ENCODE measurements at places on chromosomes 12 and 14.

DNA sequence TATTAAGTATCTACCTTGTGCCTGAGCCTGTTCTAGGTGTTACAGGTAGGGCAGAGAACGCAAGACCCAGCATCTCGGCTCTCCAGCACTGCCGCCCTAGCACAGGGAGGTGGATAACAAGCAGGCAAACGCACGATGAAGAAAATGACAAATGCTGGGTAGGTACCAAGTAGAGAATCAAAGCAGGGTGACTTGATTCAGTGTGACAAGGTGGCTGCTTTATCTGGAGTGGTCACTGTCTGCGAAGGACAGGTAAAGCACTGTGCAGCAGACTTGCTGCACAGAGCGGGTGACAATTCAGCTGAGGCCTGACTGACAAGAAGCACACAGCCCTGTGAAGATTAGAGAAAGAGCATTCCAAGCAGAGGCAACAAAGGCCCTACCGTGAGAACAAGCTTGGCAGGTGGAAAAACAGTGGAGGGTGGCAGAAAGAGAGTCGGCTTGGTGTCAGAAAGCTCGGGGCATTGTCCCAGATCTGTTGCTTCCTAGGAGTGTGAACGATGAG is 12.9 kb downstream of the PRKCH start:
- DNase-seq, result no peak

- no peak for DNase-seq
Observed at GRCh38 chr12:125824276-125824675, 759.0 kb downstream of the AACS start.

DNA sequence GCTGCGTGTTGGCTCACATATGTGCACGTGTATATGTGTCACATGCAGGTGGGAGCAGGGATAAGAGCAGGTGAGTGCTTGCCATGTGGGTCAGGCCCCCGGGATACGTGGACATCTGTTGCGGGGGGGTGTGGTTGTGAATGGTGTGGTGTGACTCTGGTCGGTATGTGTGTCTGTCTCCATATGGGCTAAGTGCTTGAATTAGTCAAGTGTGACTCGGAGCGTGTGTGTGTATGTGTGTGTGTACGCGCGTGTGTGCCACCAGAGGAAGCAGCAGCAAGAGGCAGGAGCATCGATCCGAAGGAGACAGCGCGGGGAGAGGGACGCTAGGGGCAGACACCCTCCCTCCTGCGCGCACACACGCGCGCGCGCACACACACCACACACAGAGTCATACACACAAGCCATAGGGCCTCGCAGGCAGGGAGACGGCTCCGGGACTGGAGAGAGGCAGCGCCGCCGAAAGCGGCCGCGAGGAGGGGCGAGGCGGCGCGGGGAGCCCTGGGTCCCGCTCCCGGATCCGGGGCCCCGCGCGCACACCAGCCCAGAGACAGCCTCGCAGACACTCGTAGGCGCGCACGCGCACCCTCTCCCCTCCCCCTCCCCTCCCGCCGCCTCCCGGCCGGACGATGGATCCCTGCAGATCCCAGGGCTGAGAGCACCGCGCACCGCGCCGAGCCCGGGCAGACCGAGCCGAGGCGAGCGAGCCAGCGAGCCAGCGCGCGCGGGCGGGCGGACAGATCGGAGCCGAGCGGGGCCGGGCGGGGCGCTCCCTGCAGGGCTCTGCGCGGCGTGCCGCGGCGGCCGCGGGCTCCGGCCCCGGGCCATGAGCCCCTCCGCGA is at the start of gene ASIC1:
Gene ASIC1, plus strand, starts transcription at position 597 of the 842 bp plus-strand sequence. CDS start 1,171 bp downstream, outside the sequence.
- peak; percentile 53 for DNase-seq

DNA sequence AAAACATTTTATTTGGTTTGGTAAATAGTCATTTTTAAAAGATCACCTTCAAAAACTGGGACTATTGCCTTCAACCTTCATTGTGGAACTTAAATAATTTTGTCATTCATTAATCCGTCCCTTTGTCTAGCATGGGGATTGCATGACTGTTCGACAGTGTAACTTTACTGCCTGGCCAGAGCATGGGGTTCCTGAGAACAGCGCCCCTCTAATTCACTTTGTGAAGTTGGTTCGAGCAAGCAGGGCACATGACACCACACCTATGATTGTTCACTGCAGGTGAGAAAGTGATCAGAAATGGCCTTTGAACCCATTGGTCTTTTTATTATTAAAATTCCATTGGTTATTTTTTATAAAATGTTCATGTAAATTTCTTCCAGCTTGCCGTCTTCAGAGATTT is 37.2 kb upstream of the MYF6 start:
- DNase-seq, result no peak

GRCh38 chr12:117068492-117068891 is 30.7 kb downstream of the TESC start:
- no peak for DNase-seq

GRCh38 chr14:103518422-103519042 is 4.1 kb downstream of the CKB start:
- DNase-seq, result peak; percentile 16

- DNase-seq, result no peak
Observed at GRCh38 chr12:94397401-94397800, 62.3 kb downstream of the CEP83 start.

DNA sequence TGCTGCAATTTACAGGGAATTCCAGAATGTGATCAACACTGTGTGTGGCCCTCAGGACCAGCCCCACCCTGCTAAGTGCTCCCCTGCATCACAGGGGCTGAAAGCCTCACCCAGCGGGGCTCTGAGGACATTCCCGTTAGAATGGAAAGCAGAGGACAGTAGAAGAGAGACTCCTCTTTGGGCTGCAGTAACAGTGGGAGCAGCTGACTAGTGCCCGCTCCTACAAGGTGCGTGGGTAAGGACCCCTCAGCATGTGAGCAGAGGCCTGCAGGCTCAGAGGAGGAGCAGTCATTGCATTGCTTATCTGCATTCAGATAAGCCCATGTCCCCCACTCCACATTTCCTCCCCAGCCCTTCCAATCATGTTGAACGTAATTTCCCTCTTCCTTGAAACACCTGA is 120.1 kb downstream of the ITPR2 start:
- no peak for DNase-seq

- DNase-seq, result no peak
Observed at GRCh38 chr14:34069854-34070582, 119.1 kb upstream of the EGLN3 start.

DNA sequence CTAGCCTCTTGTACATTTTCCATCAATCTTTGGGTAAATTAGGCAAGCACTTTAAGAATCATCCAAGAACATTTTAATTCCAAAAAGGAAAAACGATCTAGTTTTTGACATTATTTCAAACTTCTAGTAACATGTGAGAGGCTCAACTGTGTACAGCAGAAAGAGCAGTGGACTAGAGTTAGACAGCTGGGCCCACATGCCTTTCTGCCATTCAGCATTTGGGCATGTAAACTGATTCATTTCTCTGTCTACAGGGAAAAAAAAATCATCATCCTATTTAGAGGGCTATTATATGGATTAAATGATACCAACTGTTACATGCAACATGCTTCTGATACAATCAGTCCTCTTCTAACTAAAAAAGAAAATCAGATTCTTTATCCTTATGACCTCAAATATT is 17.7 kb downstream of the ATP2B1 start:
- DNase-seq, result no peak

GRCh38 chr12:22689876-22690275 is 64.9 kb downstream of the ETNK1 start:
- no peak for DNase-seq

- DNase-seq, result no peak
Observed at GRCh38 chr14:98269533-98269932, 1002.5 kb downstream of the BCL11B start.

GRCh38 chr14:92595267-92595666 is 81.7 kb downstream of the RIN3 start:
- DNase-seq, result no peak

- DNase-seq, result peak; percentile 25
Observed at GRCh38 chr14:50943943-50944646, at the start of gene PYGL. TSS of gene PYGL (minus strand) at chr14:50944483. CDS start at chr14:50944403, 80 bp downstream.

GRCh38 chr12:6532927-6533652 is 1.2 kb upstream of the GAPDH start:
- DNase-seq, result peak; percentile 70

GRCh38 chr12:111443586-111443985 is 37.9 kb downstream of the SH2B3 start:
- DNase-seq, result no peak

DNA sequence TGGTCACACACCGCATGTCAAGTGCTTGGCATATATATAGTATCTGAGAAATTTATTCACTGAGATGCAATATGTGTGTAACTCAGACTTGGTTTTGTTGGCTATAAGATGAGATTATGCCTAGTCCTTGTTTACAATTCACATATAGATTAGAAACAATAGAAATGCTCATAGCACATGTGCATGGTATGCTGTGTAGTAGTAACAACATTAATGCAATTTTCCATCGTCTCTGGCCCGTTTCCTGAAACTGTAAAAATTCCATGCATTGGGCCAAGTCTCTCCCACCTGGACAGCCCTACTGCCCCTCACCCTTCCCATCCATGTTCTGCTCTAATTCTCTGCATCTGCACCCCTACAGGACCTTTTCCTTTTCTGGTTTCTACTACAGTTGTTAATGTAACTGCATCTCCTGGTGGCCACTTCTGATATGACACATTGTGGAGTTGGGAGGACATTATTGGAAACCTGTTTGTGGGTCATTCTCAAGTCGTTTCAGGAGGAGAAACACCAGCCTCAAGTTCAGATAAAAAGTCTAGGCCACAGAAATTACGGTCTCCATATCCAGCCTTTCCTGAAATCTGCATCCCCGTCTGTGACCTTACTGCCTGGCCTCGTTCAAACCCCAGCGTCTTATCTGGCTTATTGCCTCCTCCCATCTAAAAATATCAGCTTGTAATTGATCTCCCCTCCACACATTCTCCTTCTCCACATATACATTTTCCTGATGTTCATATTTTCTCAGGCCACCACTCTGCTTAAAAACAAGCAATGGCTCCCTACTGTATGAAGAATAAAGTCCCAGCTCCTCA is 37.5 kb downstream of the EMP1 start:
- DNase-seq, result peak; percentile 15

DNA sequence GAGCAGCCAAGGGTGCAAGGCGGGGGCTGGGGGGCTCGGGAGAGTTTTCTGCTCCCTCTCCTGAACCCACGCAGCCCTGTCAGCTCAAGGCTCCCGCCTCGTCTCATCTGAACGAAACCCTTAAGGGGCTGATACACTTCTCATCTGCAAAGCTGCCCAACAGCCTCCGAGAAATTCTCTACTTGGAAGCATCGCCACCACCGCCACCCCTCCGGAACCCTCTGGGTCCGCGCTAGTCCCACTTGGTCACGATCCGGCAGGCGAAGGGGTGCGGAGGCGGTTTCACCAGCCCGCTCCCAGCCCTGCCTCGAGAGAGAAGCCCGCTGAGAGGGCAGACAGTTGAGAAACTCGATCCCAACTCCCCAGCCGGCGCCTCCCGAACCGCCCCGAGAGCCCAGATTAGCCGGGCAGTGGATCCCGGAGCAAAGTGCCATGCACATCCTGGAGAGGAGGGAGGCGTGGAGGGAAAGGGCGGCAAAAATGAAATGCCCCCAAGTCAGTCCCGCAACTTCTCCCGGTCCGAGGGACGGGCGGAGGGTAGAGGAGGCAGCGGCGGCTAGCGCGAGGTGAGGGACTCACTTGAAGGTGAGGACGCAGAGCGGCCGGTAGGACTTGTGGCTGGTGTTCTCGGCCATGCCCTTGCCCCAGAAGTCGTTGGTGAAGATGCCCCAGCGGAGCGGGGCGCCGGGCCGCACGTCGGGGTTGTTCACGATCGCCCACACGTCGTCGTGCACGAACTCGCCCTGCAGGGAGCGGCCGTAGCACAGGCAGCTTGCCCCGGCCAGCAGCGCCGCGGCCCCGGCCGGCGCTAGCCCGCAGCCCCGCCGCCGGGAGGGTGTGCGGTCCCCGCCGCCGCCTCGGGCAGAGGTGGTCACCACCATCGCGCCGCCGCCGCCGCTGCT is 620 bp downstream of the TMTC1 start:
- peak; percentile 75 for DNase-seq

- DNase-seq, result no peak
Observed at GRCh38 chr14:31864937-31865855, 211.9 kb upstream of the ARHGAP5 start.

DNA sequence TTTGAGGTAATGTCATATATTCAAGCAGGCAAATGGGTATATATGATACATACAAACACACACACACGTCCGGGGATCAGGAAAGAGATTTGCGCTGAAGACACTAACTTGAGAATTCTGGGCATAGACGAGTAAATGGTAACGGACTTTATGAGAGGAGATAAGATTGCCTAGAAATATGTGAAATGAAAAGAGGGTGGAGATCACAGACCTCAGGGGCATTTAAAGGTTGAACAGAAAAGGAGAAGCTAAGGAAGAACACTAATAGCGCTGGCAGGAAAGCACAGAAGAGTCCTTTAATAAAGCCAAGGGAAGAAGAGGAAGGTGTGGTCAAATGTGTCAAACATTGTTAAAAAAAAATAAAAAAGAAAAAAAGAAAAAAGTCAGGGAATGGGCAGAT is 13.1 kb downstream of the CRY1 start:
- no peak for DNase-seq

DNA sequence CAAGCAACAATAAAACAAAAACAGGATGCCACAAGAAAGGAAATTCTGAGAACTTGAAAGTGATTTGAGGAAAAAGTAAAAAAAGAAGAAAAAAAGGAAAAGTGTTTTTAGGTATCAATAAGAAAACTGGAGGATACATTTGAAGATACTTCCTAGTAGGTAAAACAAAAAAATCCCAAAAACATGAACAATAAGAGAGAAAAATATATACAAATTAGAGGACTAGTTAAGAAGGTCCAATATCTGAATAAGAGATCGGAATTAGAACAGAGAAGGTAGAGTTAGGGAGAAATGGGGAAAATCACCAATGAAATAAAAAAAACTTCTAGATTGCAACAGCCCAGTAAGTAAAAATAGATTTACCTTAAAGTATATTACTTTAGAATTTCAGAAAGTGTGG is 8.8 kb downstream of the DEPDC4 start:
- no peak for DNase-seq

- DNase-seq, result no peak
Observed at GRCh38 chr12:86216591-86216990, 39.6 kb downstream of the MGAT4C start.

GRCh38 chr14:91005716-91006115 is 54.7 kb downstream of the RPS6KA5 start:
- DNase-seq, result no peak
